D721Med (cell line): ENCODE measurements at places on chromosomes 5 and 9.

GRCh38 chr9:89437772-89438171 lies 60.1 kb downstream of the SEMA4D start:
- DNase-seq, result no peak

DNA sequence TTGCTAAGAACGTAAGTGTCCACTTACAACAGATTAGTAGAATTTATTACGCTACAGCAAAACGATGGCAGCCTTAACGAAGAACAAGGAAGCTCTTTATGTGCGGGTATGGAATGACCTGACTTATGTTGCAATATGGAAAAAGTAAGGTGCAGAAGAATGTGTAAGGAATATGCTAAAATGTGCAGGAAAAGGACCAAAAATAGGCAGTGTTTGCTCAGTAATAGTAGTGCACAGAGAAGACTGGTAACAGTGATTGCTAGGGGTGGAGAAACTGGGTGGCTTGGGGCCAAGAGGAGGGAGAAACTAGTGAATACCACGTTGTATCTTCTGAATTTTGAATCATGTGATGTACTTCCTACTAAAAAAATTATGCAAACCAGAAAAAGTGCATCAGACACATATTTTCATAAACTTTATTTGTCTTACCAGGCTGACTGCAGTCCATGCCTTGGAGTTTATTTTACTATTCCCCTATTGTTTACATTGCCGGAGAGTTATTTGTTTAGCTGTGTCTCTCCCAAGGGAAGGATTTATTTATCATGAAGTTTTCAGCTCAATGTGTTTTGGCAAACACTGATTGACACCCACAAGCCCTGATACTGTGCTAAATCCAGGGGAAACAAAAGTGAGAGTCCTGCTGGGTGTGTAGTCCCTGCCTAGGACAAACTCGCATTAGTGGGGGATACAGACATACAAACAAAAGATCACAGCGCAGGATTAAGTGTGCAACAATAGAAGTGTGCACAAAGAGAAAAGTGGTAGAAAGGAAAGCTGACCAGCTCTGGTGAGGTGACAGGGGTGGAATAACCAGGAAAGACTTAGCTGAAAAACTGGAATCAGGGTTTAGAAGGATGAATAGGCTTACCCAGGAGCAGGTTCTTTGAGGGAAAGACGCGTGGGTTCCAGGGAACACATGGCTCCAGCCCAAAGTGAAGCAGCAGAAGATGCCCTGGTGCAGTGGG lies 34.0 kb upstream of the ZNF484 start:
- no peak for DNase-seq

DNA sequence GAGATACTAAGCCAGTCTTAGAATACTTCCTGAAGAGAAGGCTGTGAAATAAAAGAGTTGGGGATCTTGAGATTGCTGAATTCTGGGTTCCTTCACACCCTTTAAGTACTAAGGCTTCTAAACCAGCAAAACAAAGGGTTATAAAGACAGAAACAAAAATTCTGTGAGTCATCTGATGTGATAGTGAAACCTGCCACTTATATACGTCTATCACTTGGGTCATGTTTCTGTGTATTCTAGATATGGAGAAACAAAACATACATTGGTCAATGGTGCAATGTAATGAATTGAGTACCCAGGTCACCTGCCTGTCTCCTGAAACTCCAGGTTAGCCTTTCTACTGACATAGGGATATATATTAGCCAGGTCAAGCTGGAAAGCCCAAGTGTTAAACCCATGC lies 319.3 kb upstream of the GRAMD2B start:
- DNase-seq, result no peak

- DNase-seq, result no peak
Observed at GRCh38 chr9:125987420-125987819, 240.2 kb downstream of the PBX3 start.

DNA sequence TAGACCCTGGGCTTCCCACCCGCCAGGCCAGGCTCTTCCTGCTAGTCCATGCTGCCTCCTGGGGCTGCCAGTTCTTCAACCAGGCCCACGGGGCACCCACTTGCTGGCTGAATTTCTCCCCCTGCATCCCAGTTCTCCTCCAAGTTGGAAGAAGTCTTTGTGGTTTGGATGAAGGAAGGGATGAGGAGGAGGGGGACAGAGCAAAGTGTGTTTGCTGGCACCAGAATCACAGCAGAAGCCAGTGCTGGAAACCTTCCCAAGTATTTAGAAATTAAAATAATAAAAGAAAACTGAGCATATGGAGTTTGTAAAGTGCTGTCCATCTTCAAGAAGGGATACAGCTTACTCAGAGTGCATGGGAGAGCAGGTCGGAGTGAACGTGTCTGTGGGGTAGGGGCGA lies 19.4 kb upstream of the UNC5A start:
- no peak for DNase-seq

DNA sequence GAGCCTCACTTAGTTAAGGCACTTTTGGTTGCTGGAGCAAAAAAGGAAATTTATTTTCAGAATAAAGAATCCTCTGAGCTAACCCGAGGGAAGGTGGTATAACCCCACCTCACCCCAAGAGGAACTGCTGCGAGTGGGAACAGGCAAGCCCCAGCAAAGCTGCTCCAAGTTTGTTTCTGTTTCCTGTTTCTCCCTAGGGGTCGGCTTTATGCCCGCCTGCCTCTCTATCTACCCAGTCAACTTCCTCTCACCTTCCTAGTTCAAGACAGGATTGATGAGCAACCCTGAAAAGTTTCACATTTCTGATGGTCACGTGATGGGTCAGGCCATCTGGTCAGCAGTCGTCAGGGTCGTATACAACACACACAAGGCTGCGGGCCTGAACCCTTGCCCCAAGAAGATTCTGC lies 31.1 kb downstream of the TRIO start:
- no peak for DNase-seq
